ENCODE measurements at places on chromosomes 11 and 22.
A peak's percentile ranks its signal among the peaks of the same experiment; 100 is the strongest.

GRCh38 chr11:36333468-36333867 is 37.4 kb downstream of the PRR5L start:
- DNase-seq, result no peak

DNA sequence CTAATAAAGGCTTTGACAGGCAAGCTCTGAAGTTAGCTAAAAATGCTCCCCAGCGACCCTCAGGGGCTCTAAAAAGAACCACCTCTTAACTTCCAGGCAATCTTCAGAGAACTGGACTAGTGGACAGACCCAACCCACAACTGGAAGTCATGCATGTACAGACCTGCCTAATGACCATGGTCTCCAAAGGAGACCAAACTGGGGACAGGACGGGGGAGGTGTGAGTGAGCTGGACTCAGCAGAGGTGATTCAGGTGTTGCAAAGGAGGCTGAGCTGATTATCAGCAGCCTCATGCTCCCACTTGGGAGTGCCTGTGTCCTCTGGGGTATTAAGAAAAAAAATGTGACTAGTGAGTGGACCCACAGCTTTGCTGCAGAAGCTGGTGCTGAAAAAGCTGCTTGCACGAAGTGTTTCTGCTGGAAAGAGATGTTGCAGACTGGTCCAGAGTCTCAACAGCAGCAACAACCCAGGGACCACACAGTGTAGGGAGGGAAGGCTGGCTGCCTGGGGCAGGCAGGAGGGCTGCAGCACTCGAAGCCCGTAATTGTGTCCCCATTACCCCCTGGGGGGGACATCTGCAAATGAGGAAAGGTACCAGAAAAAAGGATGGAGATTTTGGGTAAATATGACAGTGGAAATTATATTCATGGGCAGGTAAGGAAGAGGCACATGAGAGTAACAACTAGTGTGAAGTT is 35.3 kb downstream of the PITPNB start:
- DNase-seq, result no peak

DNA sequence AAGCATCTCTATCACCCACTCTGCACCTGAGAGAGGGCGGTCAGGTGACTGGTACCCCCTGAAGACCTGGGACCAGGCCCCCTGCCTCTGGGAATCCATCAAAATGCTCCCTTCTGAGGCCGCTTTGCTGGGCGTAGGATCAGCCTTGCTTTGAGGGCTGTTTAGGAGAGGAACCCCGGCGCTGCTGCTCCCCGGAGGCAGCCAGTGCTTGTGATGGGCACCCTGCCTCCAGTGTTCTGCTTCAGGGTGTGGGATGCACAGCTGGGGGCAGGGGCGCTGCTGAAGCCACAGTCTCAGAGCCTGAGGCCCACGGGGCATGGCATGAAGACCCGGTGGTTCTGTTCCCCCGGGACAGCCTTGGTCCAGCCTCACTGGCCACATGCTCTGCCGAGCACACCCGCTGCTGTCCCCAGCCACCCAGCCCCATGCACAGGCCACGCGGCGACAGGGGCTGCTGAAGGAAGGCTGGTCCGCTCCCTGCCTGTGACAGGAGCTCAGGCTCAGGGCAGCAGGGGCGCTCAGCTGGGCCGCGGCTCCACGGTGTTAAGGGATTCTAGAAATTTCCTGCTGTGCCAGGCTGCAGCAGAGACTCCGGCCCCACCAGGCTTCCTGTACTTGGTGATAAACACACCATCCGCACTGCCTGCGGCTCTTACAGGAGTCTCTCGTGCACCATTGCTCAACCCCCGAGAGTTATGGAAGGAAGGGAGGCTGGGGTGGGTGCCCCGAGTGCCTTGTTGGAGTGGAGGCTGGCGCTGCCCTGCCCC is 91.0 kb downstream of the KCNQ1 start:
- DNase-seq, result peak; percentile 17

DNA sequence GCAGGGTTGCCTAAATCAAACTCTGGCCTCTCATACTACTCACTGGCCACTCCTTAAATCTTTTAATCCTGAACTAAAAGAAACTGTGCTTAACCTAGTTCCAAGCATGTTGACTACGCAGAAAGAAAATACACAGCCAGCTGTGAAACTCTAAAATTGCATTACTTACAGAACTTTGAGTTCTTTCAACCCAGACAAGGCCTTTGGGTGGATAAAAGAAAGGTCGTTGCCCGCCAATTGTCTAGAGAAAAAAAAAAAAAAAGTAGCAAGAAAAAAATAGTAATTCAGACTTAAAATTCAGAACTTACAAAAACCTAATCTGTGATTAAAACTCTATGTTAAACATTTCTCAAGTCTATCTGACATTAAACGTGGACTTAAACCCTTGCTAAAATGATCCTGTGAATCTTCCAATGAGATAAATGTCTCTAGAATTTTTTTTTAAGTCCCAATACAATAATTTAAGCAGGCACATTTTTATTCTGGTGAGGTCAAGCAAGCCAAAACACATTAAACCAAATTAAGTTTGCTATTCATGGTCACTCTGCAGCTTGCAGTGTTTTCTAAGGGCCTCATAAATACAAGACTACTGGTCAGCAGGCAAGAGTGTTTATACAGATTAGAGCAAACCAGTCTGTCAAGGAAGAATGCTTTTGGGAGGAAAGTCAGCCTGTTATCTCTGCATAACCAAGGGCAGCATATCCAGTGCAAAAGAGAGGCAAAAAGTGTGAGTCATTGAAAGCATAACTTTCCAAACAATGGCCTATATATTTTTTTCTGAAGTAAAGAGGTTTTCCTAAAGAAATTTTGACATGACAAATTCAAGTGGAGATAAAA is 29.5 kb upstream of the CCDC34 start:
- peak; percentile 50 for DNase-seq

DNA sequence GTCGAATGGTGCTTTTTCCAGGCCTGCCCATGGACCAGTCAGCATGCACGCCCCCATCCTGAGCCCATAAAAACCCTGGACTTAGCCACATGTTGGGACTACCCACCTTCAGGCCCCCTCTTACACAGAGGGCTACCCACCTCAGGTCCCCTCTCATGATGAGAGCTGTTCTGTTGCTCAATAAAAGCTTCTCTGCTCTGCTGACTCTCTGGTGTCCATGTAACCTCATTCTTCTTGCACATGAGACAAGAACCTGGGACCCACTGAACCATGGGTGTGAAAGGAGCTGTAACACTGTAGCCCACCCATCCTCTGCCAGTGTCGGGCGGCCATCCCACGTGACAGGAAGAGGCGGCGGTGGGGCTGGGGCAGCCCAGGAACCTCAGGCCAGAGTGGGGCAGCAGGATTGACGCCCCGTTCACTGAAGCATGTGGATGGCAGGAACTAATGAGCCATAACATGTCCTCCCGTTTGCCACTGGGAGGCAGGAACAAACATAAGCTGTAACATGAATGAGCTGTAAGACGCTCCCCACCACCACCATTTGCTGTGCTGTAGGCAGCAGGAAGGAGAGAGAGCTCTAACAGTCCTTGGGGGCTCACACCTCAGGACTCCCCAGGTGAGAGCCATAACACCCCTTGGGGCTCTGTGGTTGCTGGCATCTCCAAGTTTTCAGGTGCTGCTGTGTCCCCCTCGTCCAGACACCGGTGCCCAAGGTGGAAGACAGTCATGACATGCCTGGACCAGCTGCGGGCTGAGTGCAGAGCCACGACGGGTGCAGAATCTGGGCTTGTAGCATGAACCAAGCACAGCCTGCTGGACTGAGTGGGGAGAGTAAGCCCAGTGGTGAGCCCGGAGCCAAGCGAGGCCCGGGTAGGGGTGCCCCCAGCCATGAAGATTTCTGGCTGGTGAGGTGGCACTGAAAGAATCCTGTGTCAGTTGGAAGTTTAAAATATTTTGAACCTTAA is 69.4 kb downstream of the MCHR1 start:
- DNase-seq, result no peak

DNA sequence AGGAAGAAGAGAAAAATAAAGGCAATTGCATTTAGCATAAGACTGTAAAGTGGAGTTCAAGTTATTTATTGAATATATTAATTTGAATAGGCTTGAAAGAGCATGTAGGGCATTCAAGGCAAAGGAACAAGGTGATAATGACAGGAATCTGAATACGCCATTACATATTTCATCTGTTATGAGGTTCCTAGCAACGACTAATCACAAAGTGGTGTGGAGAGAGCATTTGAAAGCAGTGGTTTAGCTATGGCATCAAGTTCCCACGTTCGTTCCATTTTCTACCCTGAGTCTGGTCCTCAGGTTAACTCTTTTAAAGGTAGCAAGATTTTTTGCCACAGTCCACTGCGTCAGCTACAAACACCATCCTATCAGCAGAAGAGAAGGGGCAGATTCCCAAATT is 59.4 kb downstream of the CNTN5 start:
- DNase-seq, result no peak

- DNase-seq, result no peak
Observed at GRCh38 chr11:30377347-30377746, 54.4 kb downstream of the ARL14EP start.

DNA sequence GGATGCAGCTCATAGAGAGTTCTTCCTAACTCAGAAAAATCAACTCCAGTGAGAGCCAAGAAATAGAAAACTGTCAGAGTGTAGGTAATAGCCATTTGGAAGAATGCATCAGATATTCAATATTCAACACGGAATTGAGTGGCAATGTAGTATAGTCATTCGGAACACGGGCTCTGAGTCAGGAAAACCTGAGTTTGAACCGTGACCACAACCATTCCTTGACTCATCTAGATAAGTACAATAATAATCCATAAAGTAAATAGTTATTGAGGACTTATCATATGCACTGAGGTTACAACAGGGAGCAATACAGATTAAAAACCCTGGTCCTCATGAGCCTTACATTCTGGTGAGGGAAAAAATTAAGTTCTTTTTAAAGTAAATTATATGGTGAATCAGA is 62.6 kb upstream of the PHF21A start:
- no peak for DNase-seq

DNA sequence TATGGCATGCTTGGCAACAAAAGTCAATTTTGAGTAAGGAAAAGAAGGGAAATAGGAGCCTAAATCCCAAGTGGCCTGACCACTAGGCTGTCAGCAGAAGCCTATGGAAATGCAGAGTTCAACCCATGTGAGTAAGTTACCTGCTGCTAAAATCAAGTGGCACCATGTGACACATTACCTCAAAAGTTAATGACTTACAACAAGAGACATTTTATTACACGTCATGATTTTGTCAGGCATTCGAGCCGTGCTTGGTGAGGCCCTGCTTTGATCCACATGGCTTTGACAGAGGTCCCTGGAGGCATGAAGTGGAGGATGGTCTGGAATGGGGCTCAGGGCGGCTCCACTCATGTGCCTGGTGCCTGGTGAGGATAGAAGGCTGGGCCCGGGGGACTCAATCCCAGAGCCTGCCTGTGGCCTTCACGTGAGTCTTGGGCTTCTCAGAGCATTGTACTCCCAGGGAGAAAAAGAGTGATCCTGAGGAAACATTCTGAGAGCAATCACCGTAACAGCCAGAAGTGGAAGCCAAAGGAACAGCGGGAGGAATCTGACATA is 339.1 kb upstream of the B3GAT1 start:
- DNase-seq, result no peak

GRCh38 chr11:27118949-27119348 is 78.3 kb downstream of the BBOX1 start:
- no peak for DNase-seq

- DNase-seq, result no peak
Observed at GRCh38 chr11:60512651-60513225, 2.5 kb upstream of the MS4A13 start.

DNA sequence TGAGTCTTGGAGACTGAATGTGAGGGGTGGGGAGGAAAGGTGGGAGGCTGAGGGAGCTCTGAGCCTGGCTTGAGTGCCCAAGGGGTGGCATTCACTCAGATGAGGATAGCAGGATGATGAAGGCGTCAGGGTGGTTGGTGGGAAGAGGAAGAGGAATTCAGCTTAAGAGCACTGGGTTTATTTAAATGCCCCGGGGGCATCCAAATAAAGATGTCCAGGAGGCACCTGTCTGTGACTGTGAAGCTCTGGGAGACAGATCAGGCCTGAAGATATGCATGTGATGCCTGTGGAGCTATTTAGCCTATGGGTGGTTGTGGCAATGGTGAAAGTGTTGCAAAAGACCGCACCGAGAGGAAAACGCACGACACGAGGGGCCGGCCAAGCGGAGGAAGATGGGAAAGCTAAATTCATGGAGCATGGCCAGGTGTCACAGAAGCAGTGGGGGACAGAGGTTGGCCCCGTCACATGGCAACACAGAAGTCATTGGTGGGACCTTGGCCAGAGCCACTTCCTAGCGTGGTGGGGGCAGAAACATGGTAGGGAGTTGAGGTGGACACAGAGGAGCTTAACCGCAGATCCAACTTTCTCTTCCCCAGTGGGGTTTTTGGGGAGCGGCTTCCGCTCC is 15.5 kb downstream of the SLC37A2 start:
- no peak for DNase-seq

- no peak for DNase-seq
Observed at GRCh38 chr11:85746670-85747069, 60.7 kb upstream of the CCDC89 start.

GRCh38 chr11:34988294-34989255 is 72.2 kb downstream of the PDHX start:
- DNase-seq, result no peak

DNA sequence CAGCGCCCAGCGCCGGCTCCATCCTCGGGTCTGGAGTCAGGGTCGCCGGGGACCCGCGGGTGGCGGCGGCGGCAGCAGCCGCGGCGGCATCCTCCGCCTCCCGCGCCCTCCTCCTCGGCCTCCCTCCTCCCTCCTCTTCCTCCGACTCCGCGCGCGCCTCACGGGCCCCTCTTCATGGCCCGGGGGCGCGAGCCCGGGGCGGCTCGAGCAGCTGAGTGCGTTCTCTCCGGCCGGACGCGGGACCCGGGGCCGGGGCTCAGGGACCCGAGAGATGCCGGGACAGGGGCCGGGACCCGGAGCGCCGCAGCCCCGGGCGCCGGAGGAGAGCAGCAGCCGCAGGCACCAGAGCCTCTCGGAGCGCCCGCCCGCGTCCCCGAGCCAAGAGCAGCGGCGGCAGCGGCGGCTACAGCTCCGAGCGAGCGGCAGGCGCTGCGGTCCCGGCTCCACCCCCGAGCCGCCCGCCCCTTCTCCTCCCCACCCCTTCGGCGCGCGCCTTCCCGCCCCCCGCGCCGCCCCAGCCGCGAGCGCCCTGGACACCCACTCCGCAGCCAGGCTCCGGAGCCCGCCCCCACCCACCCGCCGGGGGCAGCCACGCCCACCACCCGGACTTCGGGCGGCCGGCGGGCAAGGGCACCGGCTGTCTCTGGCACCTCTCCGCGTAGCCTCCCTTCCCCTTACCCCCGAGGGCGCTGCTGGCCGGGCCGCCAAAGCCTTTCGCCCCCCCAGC is at the start of gene CHST1:
Gene CHST1, minus strand, starts transcription at position 417 of the 727 bp plus-strand sequence. CDS start 14,699 bp downstream, outside the sequence.
- DNase-seq, result peak; percentile 49

- DNase-seq, result no peak
Observed at GRCh38 chr11:82732348-82732733, 1.3 kb downstream of the FAM181B start.

- peak; percentile 6 for DNase-seq
Observed at GRCh38 chr11:130213979-130214281, 54.3 kb downstream of the ST14 start.

GRCh38 chr11:69686856-69687255 is 11.7 kb upstream of the LTO1 start:
- DNase-seq, result no peak

- DNase-seq, result no peak
Observed at GRCh38 chr11:4508886-4509285, 26.4 kb downstream of the OR52K1 start.
